ENCODE measurements at places on chromosomes 1 and 21. TPM values are rescaled to one million over a fixed set of nuclear protein-coding genes. Genes with fewer than 3 reads are reported as not detected.

The TRIM67 gene
- not detected for polyA plus RNA-seq

The NECAP2 gene
- polyA plus RNA-seq, result 102 TPM

The S100A14 gene
- polyA plus RNA-seq, result 0.32 TPM

The FBXO2 gene
- 0.54 TPM for polyA plus RNA-seq

The TMEM269 gene
- not detected for polyA plus RNA-seq

- DNase-seq, result peak; percentile 87
These were observed 5.7 kb downstream of the GJB3 start for GRCh38 chr1:34786521-34787325.

DNA sequence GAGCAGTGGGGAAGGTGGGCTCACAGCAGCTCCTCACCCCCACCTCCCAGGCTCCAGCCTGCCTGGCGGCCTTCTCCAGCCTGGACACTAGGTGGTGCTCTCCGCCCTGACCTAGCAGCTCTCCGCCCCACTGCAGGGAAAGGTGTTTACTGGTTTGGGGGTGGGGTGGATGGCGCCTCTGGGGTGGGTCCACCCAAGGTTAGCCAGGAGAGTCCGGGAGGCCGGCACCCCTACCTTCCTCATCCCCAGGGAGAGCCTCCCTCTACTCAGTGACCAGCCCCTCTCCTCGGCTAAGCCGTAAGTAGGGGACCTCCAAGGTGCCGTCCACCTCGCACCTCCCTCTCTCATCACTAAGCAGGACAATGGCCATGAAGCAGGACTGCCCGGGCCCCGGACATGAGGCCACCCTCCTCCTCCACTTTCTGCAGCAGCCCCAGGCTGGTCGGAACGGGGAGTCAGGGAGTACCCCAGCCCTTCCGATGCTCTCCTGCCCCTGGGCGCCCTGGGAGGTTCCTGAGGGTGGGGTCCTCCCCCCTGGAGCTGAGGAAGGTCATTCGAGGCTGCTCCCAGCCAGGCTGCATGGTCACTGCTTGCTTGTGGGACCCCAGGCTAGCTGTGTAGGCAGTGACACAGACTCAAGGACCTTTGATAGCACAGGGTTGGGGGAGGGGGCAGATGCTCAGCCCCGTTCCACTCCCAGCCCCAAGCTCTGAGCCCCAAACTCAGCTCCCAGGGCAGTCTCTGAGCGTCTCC, 101.4 kb upstream of the VAMP3 start:
- peak; percentile 68 for DNase-seq

GRCh38 chr1:64184003-64184440, 19.4 kb upstream of the UBE2U start:
- DNase-seq, result peak; percentile 92

Measured in GM23248 (cell line).